Hindlimb muscle (tissue), 1 donor: ENCODE measurements at places on chromosomes 5 and 9. TPM values are rescaled to one million over a fixed set of nuclear protein-coding genes. Genes with fewer than 3 reads are reported as not detected.
A peak's percentile ranks its signal among the peaks of the same experiment; 100 is the strongest.

DNA sequence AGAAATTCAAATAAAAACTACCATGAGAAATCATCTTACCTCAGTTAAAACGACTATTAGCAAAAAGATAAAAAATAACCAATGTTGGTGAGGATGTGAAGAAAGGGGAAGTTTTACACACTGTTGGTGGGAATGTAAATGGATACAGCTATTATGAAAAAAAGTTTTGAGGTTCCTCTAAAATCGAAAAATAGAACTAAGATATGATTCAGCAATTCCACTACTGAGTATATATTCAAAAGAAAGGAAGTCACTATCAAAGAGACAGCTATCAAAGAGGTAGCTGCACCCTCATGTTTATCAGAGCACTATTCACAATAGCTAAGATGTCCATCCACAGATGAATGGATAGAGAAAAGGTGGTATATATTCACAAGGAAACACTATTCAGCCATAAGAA, 1888.4 kb downstream of the MAT2B start:
- no peak for DNase-seq

The UAP1L1 gene
- 2.5 TPM for polyA plus RNA-seq

The ZDHHC11B gene
- 7.3 TPM for polyA plus RNA-seq

The ACTBL2 gene
- polyA plus RNA-seq: not detected

DNA sequence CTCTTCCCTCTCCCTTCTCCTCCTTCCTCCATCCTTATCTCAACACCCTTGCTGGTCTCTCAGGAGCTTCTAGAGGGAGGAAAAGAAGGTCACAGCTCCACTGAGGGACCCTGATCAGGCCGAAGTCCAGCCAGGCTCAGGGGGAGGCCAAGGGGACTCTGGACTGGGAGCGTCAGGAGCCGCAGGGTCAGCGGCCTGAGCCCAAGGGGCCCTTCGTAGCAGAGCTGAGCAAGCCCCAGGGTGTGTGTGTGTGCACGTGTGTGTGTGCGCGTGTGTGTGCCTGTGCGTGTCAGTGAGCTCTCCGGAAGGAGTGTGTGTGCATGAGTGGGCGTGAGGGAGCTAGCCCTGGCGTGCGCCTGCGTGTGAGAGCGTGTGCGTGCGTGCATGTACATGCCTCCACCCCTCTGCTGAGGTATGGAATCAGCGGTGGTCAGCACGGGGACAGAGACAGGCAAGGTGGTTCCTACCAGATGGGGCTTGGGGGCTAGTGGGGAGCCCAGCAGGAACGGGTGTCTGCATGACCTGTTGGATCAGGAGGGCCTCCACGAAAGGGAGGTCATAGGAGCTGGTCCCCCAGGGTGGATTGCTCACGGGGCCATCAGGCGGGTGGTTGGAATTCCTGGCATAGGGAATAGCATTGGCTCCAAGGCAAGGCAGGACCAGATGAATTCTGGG, 10.0 kb upstream of the AGPAT2 start:
- DNase-seq: no peak

GRCh38 chr5:145244251-145244650, 590.9 kb downstream of the PRELID2 start:
- no peak for DNase-seq

- DNase-seq: no peak
Observed at GRCh38 chr5:2023196-2023595, 140.5 kb upstream of the IRX4 start.

The PIP5K1B gene
- polyA plus RNA-seq: 1.7 TPM

DNA sequence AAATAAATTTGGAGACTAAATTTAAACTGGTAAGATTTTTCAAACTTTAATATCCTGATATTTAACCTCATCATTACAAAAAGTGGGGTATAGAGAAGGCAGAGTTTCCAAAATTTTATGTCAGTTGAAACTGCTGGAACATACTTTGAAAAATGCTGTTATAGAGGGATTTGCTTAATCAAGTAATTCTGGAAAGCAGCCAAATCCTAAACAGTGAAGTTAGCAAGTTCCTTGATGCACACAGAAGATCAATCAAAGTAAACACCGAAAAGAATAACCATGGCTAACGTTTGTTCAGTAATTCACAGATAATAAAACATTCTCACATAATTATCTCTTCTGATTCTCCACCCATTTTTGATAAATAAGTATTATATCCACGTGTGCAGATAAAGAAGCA, 8.1 kb upstream of the PRR16 start:
- DNase-seq: no peak

GRCh38 chr5:177309351-177310191, 2.1 kb downstream of the MXD3 start:
- peak; percentile 52 for DNase-seq

DNA sequence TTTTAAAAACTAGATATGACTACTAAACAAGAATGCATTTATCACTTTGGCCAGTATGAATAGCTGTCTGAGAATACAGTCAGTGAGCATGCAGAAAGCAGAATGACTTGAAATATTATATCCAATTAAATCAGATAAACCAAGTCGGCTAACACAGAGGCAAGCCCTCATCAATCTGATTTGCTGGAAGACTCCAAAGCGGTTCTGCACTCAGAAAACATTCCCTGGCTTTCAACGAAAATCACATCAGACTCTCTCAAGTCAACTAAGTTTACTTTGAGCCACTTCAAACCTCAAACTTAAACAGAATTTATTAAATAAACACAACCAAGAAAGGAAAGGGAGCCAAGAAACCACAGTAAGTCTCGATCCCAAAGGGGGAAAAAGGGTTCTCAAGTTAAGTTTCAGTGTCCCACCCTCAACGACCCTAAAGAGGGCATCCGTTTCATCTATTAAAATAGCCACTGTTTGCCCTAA, 1.4 kb downstream of the MYO10 start:
- no peak for DNase-seq

DNA sequence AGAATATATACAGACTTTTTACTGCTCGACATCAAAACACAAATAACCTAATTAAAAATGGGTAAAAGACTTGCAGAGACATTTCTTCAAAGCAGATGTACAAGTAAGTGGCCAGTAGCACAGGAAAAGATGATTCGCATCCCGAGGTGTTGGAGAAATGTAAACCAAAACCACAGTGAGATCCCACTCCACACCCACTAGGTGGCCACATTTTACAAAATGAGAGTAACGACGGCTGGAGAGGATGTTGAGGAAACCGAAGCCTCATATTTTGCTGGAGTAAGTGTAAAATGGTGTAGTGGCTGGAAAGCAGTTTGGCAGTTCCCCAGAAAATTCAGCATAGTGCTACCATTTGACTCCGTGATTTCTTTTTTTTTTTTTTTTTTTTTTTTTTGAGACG, 21.3 kb upstream of the GBGT1 start:
- DNase-seq: peak; percentile 57

GRCh38 chr9:87518702-87519335, 21.2 kb downstream of the DAPK1 start:
- DNase-seq: no peak

DNA sequence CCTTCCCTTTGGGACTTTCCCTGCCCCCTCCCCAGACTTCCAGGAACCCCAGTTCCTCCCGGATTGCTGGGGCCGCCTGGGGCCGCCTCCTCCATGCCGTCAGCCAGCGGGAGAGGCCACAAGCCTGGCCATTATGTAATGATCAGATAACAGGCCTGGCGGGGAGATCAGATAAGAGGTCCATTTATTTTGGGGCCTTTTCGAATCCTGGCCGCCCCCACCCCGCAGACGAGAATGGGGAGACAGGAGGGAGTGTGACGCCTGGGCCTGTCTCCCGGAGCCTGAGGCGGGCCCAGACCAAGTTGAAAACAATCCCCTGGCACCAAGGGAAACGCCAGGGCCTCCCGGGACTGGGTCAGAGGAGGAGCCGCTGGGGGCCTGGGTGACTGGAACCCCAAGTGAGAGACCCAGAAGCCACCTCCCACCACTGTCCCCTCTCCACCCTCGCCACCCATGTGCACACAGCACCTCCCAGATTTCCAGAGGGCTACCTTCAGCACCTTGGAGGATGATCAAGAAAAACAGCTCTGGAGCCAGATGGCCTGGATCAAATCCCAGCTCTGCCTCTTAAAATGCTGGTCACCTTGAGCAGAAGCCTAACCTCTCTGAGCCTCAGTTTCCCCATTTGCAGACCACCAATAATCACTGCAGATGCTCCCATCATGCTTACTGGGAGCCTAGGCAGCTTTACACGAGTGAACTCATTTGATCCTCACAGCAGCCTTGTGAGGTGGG, 7.8 kb downstream of the ENG start:
- no peak for DNase-seq

The PRDM9 gene
- polyA plus RNA-seq: not detected

- DNase-seq: no peak
Observed at GRCh38 chr5:100877274-100877673, 25.8 kb downstream of the ST8SIA4 start.
